Kasumi-1 (cell line): ENCODE measurements at places on chromosomes 16 and 17.

- no peak for DNase-seq
Observed at GRCh38 chr17:71417142-71417541, 703.7 kb upstream of the SOX9 start.

DNA sequence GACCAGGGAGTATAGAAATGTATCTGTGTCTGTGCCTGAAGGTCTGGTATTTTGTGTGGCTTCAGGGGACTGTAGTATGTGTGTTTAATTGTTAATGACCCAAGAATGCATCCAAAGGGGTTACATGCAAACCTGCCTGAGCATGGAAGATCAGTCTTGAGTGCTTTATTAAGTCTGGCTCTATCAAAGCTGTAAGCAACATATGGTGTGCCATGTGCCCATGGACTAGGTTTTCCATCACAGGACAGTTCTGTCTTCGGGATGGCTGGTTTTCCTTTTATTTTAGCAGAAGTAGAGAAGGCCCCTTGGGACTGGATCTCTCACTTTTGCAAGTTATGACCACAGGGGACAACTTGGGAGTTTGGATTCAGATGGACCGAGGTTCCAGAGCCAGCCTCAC is 18.2 kb downstream of the RBFOX1 start:
- no peak for DNase-seq

DNA sequence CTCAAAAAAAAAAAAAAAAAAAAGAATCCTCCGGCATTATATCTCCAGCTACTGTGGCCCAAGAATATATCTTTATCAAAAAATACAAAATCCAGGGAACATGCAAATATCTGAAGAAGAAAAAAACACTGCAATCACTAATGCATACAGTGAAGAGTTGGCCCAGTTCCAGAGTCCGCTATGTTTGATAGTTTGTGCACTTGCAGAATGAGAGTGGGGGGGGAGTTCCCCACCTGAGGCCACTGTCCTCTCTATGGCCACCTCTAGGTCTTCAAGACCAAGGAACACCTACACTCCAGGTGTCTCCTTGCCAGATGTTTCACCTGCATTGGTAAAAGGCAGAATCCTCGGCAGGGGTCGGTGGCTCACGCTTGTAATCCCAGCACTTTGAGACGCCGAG is 4.0 kb downstream of the ZNF785 start:
- DNase-seq: no peak

GRCh38 chr16:30180741-30181140 is 2.7 kb upstream of the CORO1A start:
- no peak for DNase-seq

DNA sequence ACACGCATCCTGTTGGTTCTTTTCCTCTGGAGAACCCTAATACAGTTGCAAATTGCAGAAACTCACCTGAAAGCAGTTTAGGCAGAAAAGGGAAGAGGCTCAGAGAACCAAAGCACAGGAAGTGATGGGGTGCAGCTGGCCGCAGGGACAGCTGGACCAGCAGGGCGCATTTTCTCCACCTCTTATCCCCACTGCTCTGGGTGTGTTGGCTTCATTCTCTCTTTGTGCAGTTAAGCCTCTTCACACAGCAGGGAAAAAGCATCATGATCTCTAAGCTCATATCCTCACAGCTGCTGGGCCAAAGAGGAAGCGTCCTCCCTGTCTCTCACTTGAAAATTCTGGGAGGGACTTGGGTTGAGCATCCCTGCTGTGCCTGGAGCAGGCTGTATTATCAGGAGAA is 20.0 kb upstream of the LRRC75A start:
- DNase-seq: no peak

DNA sequence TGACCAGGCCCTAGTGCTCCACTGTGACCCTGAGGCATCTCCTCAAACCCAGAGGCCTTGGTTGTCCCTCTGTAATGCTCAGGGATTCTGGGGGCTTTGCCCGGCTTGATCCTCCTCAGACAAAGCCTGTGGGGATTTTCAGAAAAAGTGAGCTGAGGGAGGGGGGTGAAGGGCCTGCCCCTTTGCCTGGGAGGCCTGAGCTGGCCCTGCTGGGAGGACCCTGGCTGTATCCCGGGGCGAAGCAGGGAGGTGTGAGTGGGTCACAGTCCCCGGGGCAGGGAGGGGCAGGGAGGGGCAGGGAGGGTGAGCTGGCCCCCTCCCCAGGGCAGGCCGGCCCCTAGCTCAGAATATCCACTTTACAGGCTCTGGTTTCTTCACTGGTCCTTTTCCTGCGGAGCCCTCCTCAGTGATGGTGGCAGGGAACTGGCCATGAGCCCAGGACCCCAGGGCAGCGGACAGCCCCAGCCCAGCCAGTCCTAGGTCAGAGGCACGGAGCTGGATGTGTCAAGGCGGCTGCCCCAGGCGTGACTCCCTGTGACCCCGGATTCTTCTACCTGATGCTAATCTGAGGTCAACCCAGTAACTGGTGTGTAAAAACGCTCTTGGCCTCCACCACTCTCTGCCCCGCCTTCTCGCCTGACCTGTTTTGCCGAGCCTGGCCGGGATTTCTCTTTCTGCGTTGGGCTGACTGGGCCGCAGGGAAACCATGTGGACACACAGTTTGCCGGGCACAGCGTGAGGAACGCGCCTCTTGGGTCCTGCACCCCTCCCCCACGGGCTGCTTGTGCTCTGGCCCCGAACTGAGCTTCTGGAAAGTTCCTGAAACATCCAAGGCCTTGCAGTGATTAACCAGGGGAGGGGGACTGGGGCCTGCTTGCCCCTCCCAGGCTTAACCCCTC is 5.8 kb upstream of the FASN start:
- DNase-seq: no peak

- no peak for DNase-seq
Observed at GRCh38 chr17:75277664-75278071, 6.6 kb upstream of the MIF4GD start.
